ENCODE measurements at places on chromosomes 2 and 18.

GRCh38 chr2:215888680-215889079 lies 124.7 kb downstream of the MREG start:
- DNase-seq = no peak

- no peak for DNase-seq
Measured at GRCh38 chr2:168348076-168348475, 100.7 kb upstream of the STK39 start.

GRCh38 chr18:76495435-76496193 lies 572 bp upstream of the ZNF516 start:
- DNase-seq = no peak

DNA sequence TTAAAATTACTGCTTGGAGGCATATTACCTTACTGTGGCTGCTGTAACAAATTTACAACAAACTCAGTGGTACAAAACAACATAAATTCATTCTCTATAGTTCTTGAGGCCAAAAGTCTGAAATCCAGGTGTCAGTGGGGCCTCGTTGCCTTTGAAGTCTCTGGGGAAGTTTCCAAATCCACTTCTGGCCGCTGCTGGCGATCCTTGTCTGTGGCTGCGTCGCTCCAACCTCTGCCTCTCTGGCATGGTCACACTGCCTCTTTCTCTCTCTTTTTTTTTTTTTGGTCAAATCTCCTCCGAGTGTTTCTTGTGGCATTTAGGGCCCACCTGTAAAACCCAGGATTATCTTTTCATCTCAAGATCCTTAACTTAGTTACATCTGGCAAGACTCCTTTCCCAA lies 182.8 kb downstream of the ST6GAL2 start:
- no peak for DNase-seq

- peak; percentile 30 for DNase-seq
Measured at GRCh38 chr2:224038049-224038829, 847 bp downstream of the SERPINE2 start.

DNA sequence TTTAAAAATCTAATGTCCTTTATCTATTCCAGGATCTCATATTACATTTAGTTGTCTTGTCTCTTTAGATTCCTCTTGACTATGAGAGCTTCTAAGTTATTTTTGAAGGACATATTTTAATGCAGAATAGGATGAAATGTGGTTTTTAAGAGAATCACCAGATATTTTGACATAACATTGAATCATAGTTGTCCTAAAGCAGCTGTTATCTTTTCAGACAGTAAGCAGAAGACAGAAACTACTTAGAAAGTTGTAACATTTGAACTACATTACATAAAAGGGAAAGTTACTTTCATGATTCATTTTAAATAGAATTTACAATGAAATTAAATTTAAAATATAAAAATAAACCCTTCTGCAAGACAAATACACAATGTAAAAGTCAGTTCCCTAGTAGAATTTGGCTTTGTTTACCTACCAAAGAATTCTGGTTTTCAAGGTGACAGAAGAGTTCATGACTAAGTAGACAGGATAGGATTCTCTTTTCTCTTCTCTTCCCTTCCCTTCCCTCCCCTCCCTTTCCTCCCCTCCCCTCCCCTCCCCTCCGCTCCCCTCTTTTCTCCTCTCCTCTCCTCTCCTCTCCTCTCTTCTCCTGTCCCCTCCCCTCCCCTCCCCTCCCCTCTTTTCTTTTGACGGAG lies 186.0 kb downstream of the DIS3L2 start:
- DNase-seq = no peak

- no peak for DNase-seq
Measured at GRCh38 chr18:32899819-32900218, 127.0 kb upstream of the KLHL14 start.

DNA sequence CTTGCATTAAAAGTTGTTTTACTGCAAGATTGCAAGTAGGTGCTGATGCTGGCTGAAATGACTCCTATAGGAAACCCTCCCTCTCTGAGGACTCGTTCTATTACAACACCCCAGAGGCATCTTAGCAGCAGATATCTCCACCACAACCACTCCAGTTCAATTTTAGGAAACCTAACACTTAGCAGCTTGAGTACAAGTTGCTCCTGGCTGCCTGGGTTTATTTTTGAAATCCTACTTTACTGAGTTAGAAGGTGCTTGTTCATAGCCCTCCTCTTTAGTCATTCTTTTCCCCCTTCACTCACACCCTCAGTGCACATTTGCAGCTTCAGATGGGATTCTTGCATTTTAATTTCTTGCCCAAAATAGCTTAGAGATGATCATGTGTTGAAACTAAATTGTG lies 111.5 kb downstream of the MTCL1 start:
- no peak for DNase-seq

GRCh38 chr2:155442755-155443372 lies 744.4 kb downstream of the KCNJ3 start:
- DNase-seq = no peak

- no peak for DNase-seq
Measured at GRCh38 chr2:151251012-151251411, 10.7 kb downstream of the RBM43 start.

GRCh38 chr18:35477497-35477896 lies 20.3 kb downstream of the INO80C start:
- DNase-seq = no peak

GRCh38 chr2:72325592-72326422 lies 178.1 kb upstream of the CYP26B1 start:
- peak; percentile 3 for DNase-seq

- no peak for DNase-seq
Measured at GRCh38 chr2:173075056-173075780, 428 bp upstream of the MAP3K20 start.

DNA sequence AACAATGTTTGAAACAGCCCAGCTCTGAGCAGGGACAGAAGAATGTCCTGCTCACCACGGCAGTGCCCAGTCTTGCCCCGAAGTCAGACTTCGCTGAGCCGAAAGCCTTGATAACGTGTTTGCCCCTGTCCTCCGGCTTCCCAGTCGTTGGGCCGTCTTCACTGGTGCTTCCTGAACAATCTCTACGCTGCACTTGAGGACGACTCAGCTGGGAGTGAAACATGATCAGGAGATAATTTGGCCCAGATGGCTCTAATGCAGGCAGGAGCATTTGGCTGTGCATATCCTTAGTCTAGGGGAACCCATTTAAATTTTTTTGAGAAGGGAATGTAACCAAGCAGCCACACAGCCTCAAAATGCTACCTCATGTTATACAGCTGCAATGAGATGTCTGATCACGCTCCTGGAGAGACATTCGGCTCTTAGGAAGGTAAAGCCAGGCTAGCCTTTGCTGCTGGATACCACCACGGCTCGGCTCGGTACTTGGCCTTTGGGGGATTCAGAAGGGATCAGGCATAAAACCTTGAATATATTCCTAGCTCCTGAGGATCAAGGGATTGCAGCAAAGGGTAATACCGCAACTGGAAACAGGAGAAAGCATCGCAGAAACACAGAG lies 43.6 kb downstream of the FECH start:
- DNase-seq = no peak

DNA sequence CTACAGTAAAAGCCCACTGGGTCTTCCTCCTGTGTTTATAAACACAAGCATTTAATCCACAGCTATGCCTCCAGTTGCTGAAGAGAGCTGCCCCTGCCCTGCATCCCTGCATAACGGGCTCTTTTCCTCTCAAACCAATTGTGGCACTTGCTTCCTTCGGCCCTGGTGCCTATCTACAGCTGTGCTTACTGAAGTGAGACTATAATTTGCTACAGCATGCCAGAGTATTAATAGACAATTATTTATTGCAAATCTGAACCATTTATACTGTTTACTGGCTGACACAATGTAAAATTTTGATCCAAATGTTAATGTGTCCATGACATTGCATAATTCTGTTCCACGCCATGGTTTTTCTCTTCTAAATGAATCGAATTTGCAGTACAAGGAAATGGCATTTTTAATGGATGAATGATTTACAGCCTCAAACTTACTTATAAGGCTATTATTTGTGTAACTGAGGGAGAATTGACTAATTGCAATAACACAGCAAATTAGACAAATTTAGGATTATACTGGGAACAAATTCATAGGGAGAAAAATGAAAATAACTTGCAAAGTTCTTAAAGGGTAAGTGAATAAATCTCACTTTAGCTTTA lies 457.0 kb upstream of the HNRNPA3 start:
- DNase-seq = no peak

- DNase-seq = no peak
Measured at GRCh38 chr2:62309081-62309464, 113.2 kb downstream of the B3GNT2 start.

GRCh38 chr2:207768168-207768865 lies 1.4 kb downstream of the FZD5 start:
- DNase-seq = peak; percentile 7

All from stimulated activated effector memory CD8-positive, alpha-beta T cell treated with anti-CD3 and anti-CD28 coated beads, Interleukin-12 subunit alpha, Interleukin-12 subunit beta, amount 100 ng/mL, for 72 hours (primary cell).